ENCODE measurements at places on chromosomes 16 and 17.

- DNase-seq, result no peak
These were observed 1.7 kb upstream of the AKTIP start for GRCh38 chr16:53504665-53505064.

DNA sequence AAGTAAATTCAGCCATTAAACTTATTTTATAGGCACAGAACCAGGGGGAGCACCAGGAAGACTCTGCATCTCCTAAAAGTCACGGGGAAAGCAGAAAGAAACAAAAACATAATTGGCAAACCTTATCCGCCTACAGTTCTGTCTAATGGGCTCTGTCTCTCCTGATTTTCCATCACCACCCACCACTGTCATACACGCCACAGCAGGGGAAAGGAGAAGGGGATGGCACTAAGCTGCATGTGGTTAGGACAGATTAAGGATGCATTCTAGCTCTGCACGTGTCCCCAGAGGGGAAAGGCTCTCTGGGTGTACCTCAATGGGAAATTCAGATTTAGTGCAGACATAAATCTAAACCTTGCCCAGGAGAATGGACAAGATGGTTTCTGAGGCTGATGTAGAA is 359.8 kb downstream of the TMEM114 start:
- no peak for DNase-seq

GRCh38 chr17:78429618-78429995 is 51.2 kb downstream of the PGS1 start:
- DNase-seq, result no peak

DNA sequence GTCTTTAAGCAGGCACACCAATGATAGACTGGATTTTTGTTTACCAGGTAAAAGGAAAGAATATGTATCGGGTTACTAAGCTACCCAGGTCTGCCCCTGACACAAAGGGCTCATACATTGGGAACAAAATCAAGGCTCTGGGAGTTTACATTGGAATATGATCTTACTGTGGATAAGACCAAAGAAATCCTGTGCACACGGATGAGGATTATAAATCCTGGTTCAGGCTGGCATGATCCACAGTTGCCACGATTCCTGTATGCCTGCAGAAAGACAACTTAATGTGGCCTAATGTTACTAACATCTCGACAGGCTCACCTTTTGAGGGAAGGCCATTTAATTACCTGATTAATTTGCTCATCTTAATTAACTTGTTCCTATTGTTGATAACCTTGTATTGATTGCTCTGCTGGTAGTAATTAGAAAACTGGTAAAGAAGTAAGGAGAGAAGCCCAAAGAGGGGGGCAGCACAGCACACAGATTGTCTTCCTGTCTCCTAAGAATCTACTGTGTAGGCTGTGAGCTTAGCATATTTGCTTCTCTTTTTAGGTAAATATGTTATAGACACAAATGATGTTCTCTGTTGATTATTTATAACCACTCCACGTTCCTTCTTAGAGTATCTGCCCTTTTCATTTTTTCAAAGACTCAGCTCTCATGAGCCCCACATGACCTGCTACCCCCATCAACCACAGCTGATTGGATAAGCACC is 51.0 kb upstream of the TOX3 start:
- DNase-seq, result no peak

DNA sequence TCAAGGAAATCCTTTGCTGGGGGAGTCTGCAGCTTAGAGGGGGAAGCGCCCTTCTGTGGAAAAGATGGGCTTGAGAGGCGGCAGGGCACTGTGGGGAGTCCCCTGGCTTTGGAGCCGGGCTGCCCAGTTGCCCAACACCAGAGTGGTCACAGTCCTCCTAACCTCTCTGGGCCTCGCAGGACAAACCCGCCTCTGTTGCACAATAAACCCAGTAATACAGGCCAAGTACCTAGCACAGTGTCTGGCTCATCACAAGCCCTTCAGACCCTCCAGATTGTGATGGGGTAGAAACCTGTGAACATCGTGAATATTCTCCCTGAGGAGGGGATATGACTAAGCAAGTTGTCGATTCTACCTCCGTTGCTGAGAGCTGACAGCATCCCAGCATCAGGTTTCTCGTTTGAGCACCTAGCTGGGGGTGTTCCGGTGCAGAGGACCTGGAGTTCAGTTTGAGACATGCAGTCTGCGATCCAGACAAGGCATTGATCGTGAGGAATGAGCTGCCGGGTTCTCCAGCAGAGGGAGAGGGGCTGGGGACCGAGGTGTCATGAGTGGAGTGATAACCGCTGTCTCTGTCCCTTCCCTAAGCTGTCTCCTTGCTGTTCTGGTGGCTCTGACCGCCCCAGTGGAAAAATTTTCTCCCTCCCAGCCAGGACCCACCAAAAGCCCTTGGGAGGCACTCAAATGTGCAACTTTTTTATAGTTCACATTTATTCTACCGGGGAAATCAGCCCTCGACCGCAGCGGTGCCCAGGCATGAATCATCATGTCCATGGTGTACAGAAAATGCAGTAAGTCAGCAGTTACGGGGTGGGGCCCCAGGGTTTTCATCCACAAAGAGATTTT is 161.9 kb downstream of the WSCD1 start:
- DNase-seq, result peak; percentile 14

Measured in NCI-H1436 (cell line).